ENCODE measurements at places on chromosomes 12 and 14.

DNA sequence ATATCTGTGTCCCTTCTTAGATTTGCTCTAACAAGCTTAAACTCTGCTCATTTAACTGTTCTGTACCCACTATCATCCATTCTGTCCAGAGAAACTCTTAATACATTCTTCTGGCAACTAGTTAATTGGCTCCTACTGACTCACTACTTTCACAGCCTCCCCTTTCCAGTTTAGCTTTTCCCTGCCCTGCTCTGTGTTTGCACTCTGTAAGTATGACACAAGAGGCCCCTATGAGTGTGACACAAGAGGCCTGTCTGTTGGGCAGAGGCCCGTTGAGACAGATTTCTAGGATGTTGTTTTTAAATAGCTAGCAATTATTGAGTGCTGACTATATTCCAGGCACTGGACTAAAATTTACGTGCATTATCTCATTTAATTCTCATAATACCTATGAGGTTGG, 246.0 kb upstream of the DAAM1 start:
- no peak for DNase-seq

DNA sequence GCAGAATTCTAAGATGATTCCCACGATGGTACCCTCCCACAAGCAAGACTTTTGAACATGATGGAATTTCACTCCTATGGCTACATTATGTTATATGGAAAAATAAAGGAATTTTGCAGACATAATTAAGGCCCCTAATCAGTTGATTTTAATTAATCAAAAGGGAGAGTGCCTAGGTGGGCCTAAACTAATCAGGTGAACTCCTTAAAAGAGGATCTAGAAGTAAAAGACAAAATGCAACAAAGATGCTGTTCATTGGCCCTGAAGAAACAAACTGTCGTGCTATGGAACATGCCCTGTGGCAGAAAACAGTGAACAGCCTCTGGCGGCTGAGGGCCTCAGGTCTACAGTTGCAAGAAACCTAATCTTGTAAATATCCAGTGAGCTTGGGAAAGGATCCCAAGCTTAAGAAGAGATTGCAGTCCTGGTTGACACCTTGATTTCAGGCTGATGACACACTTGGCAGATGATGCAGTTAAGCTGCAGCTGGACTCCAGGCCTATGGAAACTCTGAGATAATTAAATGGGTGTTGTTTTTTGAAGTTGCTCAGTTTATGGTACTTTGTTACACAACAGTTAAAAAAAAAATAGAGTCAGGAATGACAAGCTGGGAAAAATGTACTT, 13.8 kb downstream of the TMCC3 start:
- DNase-seq = no peak

DNA sequence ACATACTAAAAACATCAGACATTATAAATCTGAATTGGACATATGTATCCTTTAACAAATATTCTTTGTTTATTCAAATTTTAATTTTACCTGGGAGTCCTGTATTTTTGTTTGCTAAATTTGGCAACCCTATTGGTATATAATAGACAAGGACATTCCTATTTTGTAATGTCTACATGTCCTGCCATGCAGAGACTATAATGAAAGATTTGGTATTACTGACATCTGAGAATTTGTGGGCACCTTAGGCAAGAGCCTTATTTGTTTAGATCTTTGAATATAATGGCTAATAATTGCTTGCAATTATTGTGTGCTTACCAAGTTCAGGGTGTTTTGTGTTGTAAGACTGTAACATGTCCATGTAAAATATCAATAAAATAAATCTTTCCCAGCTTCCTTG, 334.4 kb downstream of the KCNH5 start:
- DNase-seq = no peak

DNA sequence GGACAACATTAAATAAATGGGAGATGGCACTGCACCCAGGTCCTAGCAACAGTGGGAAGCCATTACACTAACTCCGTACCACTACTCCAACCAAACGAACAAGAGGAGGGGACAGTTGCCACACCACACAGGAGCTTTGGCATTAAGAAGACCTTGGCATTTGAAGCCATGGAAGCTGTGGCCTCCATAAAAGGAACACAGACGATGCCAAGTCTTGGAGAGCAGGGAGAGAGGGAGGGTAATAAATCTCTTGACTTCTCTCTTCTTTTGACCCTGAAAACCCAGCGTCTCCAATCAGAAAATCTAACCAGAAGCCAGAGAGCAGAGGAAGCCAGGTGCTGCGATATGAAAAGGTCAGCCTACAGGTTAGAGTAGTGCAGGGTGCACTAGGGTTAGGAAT, 338.8 kb upstream of the TMEM132C start:
- no peak for DNase-seq

Data from vagina (tissue), 2 donors.